ENCODE measurements at places on chromosomes 1 and 21.

GRCh38 chr1:61184714-61185106 lies 102.3 kb downstream of the NFIA start:
- no peak for DNase-seq

GRCh38 chr1:116804736-116805135 lies 50.5 kb downstream of the CD2 start:
- no peak for DNase-seq

- DNase-seq, result no peak
Measured at GRCh38 chr1:46159516-46159915, 15.4 kb upstream of the TSPAN1 start.

DNA sequence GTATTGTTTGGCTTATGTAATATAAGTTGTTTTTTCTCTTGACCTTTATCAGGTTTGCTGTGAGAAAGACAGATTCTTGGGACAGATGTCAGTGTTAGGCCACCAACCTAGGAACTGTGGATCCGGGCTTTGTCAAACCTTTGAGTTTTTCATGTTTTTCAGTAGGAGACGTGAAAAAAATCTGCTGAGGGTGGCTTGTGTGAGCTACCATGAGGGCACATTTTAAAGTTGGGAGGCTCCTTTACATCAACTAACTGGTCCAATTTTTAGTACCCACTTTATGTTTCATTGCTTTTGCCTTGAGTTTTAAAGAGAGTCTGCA lies 801 bp downstream of the RPS6KC1 start:
- no peak for DNase-seq

DNA sequence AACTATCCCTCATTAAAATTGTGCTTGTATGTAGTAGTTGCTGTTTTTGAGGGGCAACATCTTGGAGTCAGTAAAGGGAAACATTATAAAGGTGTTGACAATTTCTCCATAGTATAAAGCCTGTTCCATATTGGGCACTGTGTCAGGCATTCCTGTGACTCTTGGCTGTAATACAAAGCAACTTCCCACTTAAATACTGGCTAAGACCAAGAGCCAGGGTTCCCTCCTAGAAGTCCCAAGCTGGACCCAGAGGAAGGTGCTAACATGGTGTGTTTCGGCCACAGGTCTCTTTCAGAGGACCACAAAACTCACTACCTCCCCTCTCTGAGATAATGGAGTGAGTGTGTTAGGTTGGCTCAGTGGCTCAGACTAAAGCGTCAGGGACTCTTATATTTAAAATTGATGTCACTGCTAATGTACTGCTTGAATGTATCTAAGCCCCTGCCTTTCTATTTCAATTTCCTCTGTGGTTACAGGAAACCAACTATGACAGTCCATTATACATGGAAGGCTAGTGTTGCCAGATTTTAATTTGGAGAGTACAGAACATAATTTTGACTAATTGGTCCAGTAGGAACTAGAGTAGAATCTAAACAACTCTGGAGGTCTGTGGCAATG lies 74.7 kb upstream of the RGL1 start:
- no peak for DNase-seq

DNA sequence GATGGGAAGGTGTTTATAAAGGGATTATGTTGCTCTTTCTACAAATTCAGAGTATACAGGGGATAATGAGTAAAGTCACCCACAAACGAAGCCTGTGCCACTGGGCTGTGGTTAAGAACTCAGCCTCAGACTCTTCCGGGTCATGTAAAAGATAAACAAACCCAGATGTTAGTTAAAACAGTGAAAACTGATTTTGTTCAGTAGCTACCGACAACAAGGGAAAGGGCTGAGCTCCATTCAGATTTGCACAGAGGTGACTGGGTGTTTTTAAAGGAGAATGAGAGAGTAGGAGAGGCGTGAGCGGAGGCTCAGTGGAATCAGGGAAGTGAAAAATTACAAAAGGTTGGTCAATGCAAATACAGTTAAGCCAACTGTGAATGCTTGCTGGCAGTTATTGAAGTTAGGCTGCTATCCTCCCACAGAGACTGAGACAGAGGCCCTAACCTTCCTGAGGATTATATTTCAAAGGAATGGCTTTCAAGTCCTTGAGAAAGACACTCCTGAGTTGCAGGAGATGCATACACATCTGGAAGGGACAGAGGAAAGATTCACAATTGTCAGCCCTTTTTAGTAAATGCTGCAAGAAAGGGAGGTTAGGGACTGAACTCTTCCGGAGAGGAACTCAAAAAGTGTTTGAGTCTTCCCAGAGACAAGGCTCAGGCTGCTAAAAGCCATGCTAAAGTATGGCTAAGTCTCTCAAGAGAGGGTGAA lies 29.9 kb upstream of the SAMD13 start:
- peak; percentile 17 for DNase-seq

DNA sequence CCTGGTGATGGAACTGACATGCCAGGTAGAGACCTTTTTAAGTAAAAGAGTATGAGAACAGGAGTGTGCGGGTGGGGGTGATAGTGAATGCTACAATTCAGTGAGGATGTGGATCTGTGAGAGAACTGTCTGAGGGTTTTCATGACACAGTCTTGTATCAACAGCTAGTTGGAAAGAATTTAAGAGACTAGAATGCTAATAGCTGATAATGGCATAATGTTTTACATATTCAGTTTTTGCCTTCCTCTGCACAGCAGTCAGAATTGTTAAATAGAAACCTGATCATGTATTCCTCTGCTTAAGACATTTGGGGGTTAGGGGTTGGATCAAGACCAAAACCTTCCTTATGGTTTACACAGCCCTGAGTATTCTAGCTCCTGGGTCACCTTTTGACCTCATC lies 152.8 kb upstream of the ZRANB2 start:
- no peak for DNase-seq

DNA sequence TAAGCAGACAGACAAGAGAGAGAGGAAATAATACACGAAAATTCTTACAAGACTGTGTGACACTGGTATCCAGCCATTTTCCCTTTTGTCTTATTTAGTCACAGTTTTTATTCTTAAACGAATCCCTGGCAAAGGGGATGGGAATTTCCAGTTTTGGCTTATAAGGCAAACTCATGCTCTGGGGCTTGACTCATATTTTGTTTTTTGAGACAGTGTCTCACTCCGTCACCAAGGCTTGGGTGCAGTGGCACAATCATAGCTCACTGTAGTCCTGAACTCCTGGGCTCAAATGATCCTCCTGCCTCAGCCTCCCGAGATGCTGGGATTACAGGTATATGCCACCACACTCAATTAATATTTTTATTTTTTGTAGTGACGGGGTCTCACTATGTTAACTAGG lies 31.9 kb downstream of the PTGER3 start:
- no peak for DNase-seq

DNA sequence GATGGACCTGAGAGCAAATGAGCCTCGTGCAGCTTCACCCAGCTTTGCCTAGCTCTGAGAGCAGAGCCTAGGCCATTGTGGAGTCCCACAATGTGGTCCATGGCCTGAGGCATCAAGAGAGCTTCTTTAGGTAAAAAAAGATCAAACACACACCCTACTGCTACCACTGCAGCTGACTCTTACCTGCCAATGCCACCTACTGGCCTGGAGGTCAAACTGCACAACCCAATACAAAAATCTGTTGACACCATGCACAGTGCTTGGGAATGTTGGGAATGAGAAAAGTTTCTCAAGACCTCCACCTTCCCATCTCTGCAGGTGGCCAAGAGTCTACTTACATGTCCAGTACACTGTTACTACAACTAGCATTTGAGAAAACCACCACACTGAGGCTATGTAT lies 60.6 kb downstream of the UCHL5 start:
- DNase-seq, result no peak

DNA sequence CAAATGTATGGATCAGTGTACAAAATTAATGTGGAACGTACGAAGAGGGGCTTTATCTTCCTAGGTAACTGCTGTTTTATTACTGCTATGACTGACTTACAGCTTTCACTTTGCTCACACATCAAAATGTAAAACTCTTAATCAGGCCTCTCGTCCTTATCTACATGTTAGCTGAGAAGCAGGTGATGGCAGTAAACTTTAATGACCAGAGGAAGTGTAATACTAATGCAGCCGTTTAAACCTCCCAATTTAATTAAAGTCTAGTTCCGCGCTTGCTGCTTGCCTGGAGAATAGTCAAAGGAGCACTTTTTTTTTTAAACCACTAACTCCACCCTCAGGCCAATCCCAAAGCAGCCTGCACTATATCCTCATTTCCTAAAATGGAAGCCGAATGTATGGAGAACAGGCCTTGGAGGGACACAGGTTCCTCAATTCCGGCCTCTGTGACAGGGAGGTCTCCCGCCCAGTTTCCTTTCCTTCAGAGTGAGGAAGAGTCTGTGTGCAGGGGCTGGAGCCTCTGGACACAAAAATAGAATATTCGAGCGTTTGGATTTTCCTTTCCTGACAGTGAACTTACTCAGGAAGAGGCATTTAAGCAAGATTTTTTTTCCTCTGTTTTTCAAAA lies 36.7 kb upstream of the RASAL2 start:
- no peak for DNase-seq

DNA sequence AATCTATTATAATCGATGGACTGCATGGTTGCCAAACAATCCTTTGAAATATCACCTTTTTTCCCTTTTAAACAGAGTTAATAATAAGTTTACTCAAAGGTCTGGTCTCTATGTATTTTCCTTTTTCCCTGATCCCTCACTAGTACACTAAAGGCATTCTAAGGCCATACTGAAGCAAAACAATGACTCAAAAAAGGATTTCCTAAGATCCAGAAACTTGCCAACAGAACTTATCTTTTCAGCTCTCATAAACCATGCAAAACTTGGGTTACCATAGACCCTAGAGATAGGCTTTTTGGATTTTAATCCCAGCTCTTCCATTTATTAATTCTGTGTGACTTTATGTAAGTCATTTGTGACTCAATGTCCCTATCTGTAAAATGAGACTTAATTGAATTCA lies 77.1 kb downstream of the IFI44 start:
- no peak for DNase-seq

GRCh38 chr21:44644878-44645277 lies 1.3 kb upstream of the KRTAP10-11 start:
- DNase-seq, result no peak

GRCh38 chr1:41400225-41400624 lies 39.0 kb downstream of the FOXO6 start:
- no peak for DNase-seq

- DNase-seq, result no peak
Measured at GRCh38 chr21:34908419-34909055, 140.6 kb downstream of the RUNX1 start.

DNA sequence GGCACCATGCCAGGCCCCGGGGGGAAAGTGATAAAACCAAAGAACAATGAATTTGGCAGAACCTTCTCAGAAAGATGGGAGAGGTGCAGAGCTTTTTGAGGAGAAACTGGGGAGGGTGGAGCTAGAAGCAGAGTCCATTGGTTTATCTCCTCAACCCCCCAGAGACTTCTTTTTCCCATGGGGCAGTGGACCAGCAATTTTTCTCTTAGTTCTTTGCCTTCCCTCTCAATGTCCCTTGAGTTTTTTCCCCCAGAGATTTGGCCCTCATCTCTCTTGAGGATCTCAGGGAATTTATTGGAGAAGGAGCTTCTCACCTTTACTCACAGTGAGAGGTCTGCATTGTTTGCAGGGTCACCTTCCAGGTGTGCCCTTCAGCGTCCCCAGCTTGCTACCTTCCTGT lies 5.3 kb upstream of the ARHGEF11 start:
- DNase-seq, result no peak

- DNase-seq, result no peak
Measured at GRCh38 chr21:44855572-44855971, 17.9 kb downstream of the PTTG1IP start.

All from NCI-H510A (cell line).